ENCODE measurements at places on chromosomes 12 and 14.

DNA sequence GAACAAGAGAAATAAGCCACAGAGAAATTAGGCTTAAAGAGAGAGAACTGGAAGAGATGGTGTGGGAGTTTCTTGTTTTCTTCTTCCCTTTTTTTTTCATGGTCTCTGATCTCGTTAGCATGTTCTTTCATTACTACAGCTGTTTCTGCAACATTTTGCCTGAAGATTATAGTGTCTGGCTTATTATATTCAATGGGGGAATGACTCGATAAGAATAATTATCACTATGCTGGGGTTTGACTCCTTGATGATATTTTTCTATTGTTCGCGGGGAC lies 70.0 kb downstream of the TMEM132C start:
- no peak for DNase-seq

DNA sequence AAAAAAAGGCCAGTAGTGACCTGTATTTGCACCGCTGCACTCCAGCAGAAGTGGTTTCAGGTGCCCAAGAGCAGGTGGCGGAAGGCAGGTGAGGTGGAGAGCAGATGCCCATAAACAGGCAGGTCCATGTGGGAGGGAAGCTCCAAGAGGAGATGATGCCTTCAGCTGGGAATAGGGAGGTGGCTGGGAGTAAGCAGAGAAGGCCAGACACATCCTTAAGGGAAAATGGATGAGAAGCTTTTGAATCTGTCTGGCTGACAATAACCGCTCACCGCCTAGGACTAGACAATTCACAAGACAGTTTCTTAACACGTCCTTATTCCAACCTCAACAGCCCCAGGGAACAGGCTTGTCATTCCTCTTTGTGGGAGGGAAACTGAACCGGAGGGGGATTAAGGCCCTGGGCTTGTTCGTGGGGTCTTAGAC lies 43.9 kb upstream of the PLEKHG6 start:
- no peak for DNase-seq

- no peak for DNase-seq
Measured at GRCh38 chr12:53793221-53793620, 41.4 kb upstream of the CISTR start.

DNA sequence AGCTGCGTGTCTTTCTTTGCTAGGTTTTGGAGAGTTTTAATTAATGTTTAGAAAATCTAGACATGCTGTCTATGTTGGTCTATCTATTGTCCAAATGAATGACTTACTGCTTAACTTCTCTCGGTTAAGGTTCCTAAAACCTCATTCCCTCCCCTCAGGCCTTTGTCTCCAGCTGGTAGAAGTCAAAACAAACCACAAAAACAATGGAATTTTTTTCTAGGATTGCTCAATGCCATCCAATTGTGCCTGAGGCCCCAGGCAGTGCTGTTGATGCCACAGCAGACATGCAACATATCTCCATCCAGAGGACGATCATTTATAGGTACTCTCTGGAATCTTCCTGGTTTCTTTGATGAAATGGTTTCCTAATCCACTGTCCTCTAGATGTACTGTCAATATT lies 448.2 kb upstream of the TBX3 start:
- no peak for DNase-seq

GRCh38 chr12:92504594-92504981 lies 198.2 kb upstream of the PLEKHG7 start:
- no peak for DNase-seq

- DNase-seq, result no peak
Measured at GRCh38 chr14:72965249-72965648, 39.0 kb downstream of the DCAF4 start.

GRCh38 chr12:115095073-115095748 lies 411.2 kb upstream of the TBX3 start:
- no peak for DNase-seq

DNA sequence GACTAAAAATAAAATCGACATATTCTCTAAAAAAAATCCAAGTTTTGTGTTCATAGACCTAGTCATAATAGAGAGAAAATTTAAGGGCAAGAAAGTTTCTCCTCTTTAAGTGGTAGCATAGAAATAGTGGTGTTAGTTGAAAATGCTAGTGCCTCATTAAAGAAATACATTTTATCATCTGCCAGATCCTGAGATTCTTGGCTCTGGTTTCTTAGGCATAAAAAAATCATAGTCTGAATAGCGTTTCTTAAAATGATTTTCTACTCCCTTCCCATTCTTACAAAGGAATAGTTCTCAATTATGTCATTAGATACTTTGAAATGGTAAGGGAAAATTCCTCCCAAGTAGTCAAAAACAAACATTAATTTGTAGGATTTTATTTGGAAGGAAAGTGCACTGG lies 212.8 kb downstream of the NELL2 start:
- no peak for DNase-seq

- no peak for DNase-seq
Measured at GRCh38 chr14:70602254-70602653, 1.8 kb upstream of the MED6 start.

GRCh38 chr14:104254735-104255400 lies 116.5 kb downstream of the KIF26A start:
- DNase-seq, result no peak

DNA sequence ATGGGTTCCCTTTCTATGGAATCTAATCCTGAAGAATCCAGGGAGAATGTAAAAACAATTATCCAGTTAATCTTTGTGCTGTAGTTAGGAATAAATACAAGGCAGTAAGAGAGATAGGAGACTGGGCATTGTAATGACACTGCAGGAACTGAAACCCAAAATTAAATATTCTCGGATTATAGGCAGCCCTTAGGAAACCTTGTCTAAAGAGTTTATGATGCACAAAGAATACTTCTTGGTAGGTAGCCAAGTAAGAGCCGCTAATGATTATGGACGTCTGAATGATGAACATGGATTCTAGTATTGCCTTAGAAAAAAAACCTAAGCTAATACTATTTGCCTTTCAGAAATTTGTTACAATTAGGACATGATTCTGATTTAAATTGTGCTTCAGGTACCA lies 165.4 kb upstream of the LRIG3 start:
- DNase-seq, result no peak

GRCh38 chr12:49345825-49346658 lies 646 bp upstream of the DNAJC22 start:
- no peak for DNase-seq

GRCh38 chr14:103749452-103749851 lies 33.8 kb downstream of the ZFYVE21 start:
- DNase-seq, result no peak

- no peak for DNase-seq
Measured at GRCh38 chr14:24542346-24542936, 33.6 kb downstream of the CTSG start.

DNA sequence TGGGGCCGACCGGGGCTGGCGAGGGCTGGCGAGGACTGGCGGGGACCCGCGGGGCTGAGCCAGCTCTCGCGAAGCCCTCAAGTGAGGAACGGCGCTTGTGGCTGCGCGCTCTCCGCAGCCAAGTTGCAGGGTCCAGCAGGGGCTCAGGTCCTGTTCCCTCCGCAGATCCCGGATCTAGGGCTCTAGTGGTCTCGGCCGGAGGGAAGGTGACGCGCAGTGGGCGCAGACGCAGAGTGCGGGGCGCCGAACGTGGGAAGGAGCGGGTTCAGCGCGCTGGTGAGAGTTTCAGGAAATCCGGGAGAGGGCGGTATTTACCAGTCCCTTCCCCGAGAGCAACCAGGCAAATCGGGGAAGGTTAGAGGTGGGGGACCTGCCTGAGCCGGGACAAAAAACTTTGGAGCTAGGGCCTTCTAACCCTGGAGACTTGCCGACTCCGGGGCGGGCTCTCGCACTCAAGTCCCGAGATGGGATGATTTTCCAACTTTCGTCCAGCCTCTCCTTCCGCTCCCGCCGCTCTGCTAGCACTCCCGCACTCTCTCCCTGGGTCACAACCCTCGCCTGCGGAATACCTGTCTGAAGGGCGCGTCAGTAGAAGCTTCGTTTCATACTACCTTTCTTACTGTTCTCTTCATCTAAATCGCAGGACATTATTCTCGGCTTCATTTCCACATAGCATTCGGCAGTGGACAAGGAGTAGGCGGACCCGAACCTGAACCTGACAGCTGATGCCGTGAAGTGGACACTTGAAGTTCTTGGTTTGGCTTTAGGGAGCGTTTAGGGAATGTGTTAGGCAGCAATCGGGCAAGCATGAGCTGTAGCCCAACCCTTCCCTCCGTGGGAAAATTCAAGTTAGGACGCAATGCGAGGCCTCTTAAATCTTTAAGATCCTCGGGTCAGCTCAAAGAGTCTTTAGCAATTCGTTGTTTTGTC lies 13.6 kb upstream of the PAX9 start:
- DNase-seq, result no peak

DNA sequence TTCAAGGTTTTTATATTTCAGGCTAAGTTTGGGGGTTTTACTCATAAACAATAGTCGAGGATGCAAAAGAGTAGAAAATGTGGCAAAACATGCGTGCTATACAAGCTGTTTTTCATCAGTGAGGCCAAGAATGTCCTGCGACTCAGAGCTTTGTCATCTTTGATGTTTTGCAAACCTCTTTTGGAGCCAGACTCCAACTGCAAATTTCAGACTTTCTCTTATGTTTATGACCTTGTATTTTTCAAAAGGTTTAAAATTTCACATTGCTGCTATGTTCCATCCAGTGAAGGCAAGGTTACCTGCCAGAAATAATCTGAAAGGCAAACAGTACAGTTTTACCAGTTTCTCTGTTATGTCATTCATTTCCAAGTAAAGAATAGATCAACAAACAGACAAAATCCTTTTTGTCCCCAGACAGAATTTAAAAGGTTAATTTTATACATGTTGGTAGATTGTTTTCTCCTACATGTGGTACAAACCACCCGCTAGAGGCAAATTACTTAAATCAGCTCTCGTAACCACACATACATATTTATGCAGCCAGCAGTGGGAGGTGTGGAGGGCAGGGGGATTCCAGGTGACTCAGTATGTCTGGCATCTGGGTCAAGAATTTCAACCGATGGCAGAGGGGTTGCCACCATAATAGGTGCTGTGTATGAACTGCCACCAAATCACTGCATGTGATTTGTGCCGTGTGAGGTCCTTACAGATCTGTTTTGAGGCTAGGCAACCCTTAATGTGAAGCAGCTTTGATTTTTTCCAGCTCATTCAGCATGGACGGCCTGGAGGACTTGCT lies 119.8 kb upstream of the CPM start:
- peak; percentile 10 for DNase-seq
